NCI-H1417 (cell line): ENCODE measurements at places on chromosomes 5 and 9.
A peak's percentile ranks its signal among the peaks of the same experiment; 100 is the strongest.

GRCh38 chr5:33166522-33166921 lies 274.2 kb upstream of the TARS1 start:
- DNase-seq, result no peak

- no peak for DNase-seq
Measured at GRCh38 chr9:137019891-137020683, 8.0 kb downstream of the ABCA2 start.

DNA sequence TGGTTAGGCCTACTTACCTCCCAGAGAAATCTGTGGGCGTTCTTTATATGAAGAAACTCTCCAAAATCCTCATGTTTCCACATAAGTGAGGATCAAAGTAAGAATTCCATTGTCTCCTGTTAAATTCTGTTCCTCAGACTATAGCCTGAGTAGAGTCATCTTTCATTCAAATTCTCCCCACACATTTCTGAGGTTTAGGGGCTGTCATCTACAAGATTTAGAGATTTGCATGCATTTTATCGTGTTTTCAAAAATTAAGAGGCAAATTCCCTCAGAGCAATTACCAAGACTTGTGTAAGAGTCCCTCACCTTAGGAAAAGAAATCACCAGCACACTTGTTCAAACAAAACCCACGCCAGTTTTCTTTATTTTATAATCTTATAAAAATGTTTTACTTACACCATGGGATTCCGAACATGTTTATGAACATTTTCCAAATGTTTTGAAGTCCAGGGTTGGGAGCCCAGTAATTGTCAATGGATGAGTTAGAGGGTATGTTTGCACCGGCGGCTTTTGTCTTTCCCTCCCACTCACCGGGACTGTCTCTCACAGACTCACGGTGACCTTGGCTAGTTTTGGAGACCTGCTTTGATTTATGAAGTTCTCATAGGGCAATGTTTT lies 367.6 kb downstream of the ENC1 start:
- no peak for DNase-seq

DNA sequence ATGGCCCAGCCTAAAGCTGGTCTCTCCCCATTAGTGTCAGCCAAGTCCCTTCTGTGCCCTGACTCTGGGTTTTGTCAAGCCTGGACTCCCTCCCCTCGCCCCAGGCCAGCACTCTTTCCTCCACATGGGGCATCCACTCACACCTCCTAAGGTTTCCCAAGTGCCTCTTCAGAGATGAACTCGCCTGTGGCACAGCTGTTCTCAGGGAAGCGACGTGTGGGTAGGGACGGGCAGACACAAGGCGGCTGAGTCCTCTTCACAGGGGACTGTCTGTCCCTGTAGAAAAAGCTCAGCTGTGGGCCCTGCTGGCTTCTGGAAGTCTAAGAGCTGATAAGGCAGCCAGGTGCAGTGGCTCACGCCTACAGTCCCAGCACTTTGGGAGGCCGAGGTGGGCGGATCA lies 78.5 kb downstream of the CACNA1B start:
- no peak for DNase-seq

DNA sequence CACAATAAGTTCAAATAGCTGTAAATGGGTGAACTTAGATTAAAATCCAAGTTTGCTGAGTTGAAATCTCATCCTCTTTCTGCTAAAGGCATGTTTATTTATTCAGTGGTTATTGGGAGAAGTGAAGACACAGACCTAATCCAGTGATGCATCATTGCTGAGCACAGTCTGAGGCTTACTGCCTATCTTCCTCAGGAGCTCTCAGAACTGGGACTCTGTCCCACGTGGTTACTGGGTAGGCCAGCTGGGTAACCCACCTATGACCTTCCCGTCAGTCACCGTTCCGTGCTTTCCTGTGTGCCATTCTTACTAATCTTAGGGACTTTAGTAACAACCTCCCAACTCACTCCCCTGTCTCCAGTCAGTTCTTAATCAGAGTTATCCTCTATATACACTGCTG lies 226.8 kb upstream of the ATP10B start:
- no peak for DNase-seq

GRCh38 chr5:28226407-28226806 lies 1188.0 kb upstream of the CDH9 start:
- no peak for DNase-seq

DNA sequence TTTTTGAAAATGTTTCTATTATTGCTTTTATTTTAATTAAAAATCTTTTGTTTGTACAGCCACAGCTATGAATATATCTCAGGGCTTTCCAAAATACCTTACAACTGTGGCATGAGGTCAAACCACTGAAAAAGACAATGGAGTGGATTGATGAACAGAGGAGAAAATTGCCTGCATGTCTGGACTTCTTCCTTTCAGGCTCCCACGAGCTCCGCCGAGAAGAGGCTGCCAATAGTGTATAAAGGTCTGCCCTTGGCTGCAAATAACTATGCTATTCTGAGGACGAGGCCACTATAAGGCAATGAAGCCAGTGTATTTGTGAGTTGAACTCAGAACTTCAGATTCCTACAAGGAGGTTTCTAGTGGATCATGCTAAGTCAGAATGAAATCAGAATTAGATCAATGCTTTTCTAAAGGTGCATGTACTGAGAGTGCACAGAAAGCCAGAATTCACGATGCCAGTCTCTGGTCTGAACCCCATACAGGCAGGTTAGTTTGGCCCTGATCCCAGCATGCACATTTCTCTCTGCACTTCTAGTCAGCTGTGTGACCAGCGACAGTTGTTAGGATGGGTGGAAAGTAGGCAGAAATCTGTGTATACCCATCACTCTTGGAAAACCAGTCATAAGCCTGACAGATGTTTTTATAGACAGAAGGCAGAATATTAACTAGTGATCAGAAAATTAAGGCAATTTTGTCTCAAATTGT lies 42.7 kb upstream of the PLPP1 start:
- DNase-seq, result no peak

GRCh38 chr5:174610968-174611367 lies 113.4 kb upstream of the MSX2 start:
- no peak for DNase-seq

- DNase-seq, result no peak
Measured at GRCh38 chr9:6121707-6122106, 93.9 kb upstream of the IL33 start.

DNA sequence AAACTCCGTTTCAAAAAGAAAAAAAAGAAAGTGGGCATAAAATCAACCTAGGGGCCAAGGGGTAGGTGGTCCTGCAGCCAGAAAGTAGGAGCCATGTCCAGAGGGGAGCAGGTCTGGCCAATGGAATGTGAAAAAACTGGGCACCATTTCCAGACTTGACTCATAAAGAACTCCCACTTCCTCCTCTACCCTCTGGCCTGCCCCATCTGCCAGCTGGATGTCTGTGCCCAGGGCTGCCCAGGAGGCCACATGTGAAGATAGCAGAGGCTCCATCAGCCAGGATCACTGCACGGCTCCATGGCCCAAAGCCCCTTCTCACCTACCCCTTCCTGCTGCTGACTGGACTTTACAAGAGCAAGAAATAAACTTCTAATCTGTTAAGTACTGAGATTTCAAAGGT lies 42.1 kb upstream of the EEIG1 start:
- DNase-seq, result no peak

DNA sequence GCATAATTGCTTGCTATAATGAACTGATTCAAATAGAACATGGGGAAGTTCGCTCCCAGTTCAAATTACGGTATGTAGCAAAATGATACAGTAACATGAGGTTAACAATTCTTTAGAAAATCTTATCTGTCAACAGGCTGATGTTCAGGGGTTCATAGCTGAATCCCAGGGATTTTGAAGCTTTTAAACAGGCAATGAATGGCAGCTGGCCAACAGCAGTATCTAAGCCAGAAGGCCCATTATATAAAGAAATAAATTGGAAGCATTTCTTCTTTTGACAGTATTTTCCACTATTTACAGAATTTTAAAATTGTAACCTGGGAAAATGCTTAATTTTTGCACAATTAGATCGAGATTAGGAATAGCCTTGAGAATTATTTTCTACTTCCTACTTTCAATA lies 126.8 kb downstream of the PDE8B start:
- no peak for DNase-seq

- no peak for DNase-seq
Measured at GRCh38 chr9:126498331-126498730, 115.4 kb upstream of the LMX1B start.

DNA sequence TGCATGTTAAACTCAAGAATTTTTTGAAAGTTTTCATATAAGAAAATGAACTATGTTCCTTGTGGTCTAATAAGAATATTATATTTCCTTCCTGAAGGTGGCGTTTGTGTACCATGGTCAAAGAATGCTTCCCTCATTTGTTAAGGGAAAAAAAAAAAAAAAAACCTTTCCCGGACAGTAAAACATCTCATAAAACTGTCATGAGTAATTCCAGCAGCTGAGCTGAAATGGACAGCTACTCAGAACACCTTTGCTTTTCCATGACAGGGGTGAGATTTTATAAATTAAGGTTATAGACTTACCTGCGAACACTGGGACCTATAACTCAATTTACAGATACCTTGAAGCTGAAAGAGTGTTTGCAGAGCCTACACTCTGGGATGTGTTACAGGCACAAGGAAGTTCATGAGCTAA lies 113.2 kb upstream of the RANBP3L start:
- DNase-seq, result peak; percentile 70

DNA sequence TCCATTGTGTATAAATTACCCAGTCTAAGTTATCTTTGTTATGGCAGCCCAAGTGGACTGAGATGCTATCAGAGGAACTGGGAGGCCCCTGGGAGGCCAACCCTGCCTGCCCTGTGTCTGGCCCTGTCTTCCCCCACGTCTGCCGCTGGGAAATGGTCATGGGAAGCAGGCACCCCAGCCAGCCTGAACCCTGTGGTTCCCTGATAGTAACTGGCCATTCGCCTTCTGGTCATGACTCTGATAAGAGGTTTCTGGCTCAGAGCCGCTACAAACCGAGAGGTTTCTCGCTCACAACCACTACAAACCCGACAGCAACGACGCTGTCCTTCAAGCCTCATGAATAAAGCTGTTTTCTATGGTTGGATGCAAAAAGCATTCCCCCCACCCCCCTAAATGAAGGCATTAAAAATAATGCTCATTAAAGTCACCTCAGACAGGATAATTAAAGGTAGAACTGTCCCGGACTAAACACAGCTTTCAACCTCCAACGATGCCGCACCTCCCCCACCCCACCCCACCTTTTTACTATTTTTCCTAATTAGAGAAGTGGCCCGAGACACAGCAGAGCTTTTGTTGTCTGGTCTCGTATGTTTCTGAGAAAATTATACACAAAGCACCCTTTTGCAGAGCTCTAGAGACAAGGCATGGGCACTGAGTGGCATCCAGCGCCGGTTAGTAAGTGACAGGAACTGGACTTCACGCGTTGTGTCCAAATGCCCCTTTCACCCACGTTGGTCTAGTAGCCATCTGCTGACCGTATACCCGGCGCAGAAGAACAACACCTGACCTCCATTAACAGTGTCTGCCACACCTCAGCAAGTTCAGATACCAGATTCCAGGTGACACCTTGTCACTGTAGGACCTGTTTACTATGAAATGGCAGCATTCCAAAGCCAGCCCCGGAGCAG lies 140.8 kb downstream of the COL23A1 start:
- DNase-seq, result no peak

DNA sequence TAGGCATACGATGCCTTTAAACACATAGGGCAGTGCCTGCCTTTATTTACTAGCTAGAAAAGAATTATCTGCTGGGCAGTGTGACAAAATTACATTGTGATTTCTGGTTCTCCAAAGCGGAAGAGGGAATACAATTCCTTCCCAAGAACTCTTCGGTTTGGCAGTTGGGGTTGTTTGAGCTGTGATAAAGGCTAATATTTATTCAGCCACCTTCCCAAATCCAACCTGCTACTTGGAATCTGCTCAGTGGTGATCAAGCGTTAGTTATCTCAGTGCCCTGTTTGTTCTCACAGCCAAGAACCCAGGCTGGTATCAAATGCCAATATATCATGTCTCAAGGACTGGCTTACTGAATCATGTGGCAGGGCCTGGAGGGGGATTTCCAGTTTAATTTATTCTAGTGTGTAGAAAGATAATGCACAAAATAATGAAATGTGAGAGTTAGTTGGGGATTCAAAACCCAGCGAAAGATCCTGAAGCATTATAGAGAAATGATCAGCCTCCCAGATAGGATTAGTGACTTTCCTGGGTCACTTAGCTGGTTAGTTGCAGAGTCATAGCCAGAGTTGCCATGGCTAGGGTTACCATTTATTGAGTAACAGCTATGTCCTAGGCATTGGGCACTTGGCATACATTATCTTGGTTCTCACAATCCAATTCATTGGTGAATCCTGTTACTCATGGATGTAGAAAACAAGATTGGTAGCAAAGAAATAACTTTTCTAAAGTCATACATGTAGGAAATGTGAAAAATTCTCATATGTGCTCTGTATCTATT lies 457.0 kb upstream of the KLF4 start:
- DNase-seq, result no peak

- no peak for DNase-seq
Measured at GRCh38 chr5:150023136-150023535, 22.6 kb downstream of the HMGXB3 start.

DNA sequence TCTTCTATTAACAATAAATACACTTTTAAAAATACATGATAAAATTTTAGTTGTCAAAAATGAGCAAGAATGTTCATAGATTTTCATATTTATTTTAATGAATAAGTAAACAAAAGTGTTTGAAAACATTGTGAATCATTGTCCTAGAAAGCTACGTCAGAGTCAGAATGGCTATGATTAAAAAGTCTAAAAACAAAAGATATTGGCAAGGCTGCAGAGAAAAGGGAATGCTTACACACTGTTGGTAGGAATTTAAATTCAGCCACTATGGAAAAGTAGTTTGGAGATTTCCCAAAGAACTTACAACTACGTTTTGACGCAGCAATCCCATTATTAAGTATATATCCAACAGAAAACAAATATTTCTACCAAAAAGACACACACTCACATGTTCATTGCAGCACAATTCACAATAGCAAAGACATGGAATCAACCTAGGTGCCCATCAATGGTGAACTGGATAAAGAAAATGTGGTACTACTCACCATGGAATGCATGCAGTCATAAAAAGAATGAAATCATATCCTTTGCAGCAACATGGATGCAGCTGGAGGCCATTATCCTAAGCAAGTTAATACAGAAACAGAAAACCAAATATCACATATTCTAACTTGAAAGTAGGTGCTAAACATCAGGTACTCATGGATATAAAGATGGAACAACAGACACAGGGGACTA lies 49.2 kb upstream of the FBXL17 start:
- no peak for DNase-seq

DNA sequence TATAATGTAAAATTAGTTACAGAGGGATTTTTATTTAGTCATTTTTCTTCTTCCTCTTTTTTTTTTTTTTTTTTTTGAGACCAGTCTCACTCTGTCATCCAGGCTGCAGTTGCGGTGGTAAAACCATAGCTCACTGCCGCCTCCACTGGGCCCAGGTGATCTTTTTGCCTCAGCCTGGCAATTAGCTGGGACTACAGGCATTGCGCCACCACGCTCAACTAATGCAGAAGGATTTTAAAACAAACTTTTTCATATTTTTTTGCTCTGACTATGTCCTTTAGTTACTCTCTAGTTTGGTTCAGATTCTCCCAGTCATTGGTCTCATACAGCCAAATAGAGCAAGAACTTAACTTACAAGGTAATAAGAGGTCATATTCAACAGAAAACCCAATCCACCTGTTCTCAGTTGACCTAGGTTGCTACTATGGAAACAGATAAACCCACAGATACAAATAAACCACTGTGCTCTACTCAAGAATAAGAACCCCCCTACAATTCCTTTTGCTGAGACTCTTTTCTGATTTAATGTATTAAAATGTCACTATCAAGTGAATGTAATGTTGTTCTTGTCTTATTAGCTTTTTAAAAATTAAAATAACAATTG lies 50.1 kb upstream of the TTC39B start:
- DNase-seq, result no peak
